Cardiac septum (tissue), 1 donor: ENCODE measurements at places on chromosomes 6 and 20. TPM values are rescaled to one million over a fixed set of nuclear protein-coding genes. Genes with fewer than 3 reads are reported as not detected.

- no peak for DNase-seq
Observed at GRCh38 chr6:20572940-20573339, 38.7 kb downstream of the CDKAL1 start.

DNA sequence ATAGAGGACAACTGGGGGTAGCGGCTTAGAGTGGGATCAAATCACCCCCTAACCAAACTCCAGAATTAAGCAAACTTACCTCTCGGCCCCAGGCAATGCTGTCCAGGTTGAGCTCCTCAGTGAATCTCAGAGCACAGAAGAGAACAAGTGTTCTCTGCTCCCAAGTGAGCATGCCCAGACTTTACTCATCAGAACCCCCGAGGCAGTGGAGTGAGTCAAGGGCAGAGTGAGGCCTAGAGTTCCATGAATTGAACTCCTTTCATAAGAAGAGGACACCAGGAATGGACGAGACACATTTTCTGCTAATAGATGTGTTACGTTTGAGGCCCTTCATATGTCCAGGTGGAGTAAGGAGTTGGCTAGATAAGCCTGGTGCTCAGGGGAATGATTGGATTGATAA is 134.0 kb upstream of the DTNBP1 start:
- DNase-seq, result no peak

The MYMX gene
- 0.30 TPM for total RNA-seq

The MC3R gene
- not detected for total RNA-seq

- no peak for DNase-seq
Observed at GRCh38 chr6:8080362-8081151, 16.4 kb upstream of the BLOC1S5 start.

The MUCL3 gene
- total RNA-seq, result not detected

The TNFAIP3 gene
- 7.9 TPM for total RNA-seq

The THBS2 gene
- 28.8 TPM for total RNA-seq

DNA sequence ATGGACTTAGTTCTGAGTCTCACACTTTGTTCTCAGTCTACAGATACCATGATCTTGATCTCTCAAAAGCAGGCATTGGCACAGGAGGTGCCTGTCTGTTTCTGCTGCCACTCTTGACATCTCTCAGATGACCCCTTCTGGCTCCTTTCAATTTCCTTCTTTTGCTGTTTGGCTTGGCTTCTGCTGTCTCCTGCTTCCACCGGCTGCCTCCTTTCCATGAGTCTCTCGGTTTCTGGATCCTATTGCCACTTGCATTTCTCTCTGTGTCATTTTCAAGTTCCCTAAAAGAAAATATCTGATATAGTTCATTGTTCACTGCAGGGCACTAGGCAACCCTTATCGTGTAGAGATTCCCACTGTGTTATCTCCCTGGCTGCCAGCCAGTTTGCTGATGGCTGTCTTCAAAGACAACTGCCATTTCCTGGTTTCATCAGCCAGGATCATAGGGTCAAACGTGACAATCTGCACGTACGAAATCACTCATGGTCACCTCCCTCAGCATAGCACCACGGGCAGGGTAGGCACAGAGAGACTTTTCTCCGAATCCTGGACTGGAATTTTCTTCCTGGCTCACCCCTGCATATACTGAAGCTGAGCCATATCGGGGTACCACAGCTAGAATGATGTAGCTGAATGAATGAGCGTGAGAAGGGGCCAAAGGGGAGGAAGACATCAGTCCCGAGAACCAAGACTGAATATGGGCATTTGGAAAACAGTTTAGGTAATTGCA is 144.6 kb upstream of the TMEM170B start:
- no peak for DNase-seq

The GMNN gene
- total RNA-seq, result 3.7 TPM

The MYB gene
- 0.24 TPM for total RNA-seq

The NOTCH4 gene
- total RNA-seq, result 31.2 TPM

DNA sequence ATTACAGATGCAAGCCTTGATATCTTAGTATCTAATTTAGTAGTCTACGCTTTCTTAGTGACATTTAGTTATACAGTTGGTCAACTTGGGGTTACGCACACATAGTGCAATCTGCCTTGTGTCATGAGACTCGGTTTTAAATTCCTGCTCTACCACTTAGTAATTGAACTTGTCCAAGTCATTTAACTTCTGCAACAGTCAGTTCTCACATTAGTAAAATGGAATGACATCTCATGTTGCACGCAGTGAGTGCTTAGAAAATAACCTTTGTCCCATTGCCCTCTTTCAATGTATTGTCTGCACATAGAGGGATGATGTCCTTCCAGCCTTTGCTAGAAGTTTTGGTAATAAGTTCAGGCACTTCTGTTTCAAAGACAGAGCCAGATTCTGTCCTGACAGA is 48.6 kb downstream of the TMEM170B start:
- DNase-seq, result no peak

DNA sequence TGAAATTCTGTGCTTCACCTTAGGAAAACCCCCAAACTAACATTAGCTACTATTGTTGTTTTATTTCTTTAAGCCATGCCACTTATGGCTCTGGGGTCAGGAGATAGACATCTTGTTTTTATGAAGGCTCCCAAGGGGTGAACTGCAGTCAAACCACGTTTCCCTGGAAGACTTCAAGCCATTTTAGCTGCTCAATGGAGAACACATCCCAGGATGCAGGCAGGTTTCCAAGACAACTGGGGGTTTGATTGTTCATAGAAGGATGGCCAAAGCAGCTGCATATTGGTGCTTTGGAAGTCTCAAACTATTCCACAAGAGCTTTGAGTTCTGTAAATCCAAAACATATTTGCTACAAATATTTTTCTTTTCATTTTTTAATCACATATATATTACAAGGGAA is 818.0 kb downstream of the MAFB start:
- DNase-seq, result no peak

DNA sequence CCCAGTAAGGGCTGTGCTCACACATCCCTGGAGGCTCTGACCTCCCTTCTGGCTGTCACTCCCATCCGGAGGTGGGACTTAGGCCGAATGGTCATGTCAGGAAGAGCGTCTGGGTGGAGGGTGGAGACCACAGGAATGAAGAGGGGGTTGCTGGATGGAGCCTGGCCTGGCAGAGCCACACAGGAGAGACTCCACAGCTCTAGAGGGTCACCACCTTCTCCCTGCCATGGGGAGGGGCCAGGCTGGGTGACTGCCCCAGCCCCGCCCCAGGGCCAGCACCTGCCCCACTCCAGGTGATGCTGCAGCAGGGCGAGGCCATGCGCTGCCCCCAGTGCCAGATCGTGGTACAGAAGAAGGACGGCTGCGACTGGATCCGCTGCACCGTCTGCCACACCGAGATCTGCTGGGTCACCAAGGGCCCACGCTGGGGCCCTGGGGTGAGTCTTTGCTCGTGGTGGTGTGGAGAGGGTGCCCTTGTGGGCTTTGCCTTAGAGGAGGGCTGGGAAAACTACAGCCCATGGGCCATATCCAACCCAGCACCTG is 20.6 kb downstream of the RBCK1 start:
- no peak for DNase-seq

GRCh38 chr20:11032611-11033010 is 358.8 kb upstream of the JAG1 start:
- DNase-seq, result no peak

DNA sequence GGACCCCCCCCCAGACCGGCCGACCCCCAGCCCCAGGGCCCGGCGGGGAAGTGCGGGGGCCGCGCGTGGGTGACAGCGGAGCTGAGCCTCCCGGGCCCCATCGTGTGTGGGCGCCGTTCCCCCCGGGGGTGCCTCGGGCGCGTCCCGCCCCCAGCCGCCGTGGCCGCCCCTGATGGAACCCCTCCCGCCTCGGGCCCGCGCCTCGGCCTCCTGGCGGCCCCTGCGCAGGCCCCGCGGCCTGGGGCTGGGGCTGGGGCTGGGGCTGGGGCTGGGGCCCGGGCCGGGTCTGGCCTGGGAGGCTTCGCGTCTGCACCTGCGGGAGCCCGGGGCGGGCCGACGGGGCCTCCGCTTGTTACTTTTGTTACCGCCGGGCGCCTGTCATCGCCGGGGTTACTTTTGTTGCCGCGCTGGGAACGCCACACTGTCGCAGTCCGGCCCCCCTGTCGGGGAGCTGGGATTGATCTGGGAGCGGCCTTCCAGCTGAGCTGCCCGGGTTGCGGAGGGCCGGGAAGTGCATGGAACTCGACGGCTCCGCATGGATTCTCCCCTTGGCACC is 598 bp downstream of the OGFR start:
- DNase-seq, result no peak

DNA sequence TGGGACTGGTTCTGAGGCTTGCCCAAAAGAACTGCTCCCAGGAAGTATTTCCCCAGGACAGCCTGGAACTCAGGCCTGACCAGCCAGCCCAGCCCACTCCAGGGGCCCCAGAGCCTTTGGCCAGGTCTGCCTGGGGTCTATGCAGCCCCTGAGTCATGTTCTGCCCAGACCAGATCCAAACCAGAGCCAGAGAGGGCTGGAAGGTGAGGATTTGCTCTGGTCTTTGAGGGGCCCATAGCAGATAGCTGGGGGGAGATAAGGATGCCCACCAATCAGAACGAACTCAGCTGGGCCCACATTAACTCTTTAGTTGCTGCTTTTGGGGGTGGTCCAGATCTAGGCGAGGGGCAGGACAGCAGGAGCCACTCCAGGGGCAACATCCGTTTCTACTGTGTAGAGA is 16.8 kb downstream of the C6orf132 start:
- no peak for DNase-seq

- DNase-seq, result no peak
Observed at GRCh38 chr6:134636186-134636799, 313.6 kb downstream of the ALDH8A1 start.

GRCh38 chr6:145507239-145507638 is 228.1 kb downstream of the EPM2A start:
- no peak for DNase-seq
